Suprapubic skin (tissue), 4 donors: ENCODE measurements at places on chromosomes 3 and 15. TPM values are rescaled to one million over a fixed set of nuclear protein-coding genes. Genes with fewer than 3 reads are reported as not detected.
A peak's percentile ranks its signal among the peaks of the same experiment; 100 is the strongest.

DNA sequence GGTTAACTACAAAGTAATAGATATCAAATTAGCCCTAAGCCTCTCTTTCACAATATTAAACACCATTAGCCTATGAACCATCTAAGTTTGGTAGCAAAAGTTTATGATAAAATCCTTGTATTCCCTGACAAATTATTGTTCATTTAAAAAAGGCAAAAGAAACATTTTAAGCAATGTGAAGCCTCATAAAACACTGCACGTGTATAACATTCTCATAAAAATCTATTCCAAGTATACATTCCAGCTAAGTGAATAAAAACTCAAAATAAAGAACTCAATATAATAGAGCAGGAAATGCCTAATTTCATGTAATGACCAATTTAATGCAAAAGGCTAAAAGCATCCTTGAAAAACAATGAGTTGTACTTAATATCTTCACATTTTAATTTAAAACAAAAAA, 27.7 kb downstream of the TNIK start:
- DNase-seq, result no peak

DNA sequence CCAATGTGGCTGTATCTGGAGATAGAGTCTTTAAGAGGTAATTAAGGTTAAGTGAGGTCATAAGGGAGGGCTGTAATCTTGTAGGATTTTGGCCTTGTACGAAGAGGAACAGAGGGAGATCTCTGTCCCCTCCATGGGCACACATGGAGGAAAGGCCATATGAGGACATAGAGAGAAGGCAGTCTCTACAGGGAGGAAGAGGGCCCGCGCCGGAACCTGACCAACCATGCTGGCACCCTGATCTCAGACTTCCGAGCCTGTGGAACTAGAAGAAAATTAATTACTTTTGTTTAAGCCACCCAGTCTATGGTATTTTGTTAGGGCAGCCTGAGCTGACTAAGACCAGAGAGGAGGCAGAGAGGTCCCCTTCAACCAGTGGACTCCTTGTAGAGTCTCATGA, 17.7 kb upstream of the MRPS22 start:
- DNase-seq, result peak; percentile 59

- DNase-seq, result no peak
Observed at GRCh38 chr3:192980632-192981031, 63.0 kb upstream of the MB21D2 start.

GRCh38 chr3:71887256-71887655, 102.3 kb upstream of the PROK2 start:
- no peak for DNase-seq

- no peak for DNase-seq
Observed at GRCh38 chr15:80093854-80094418, 34.5 kb downstream of the ZFAND6 start.

Gene OCA2
- total RNA-seq, result 20.9 TPM

Gene GMNC
- 0.13 TPM for total RNA-seq

Gene BFSP2
- total RNA-seq, result not detected

Gene MUC13
- not detected for total RNA-seq
